Activated T-helper 1 cell treated with anti-CD3 and anti-CD28 coated beads, Interleukin-2, amount 50 U/mL, for 16 hours (primary cell): ENCODE measurements at places on chromosomes 13 and 19.

- no peak for DNase-seq
Observed at GRCh38 chr13:26348966-26349365, 95.0 kb downstream of the CDK8 start.

GRCh38 chr19:30061223-30062064 lies 119.4 kb downstream of the URI1 start:
- DNase-seq: no peak

- DNase-seq: no peak
Observed at GRCh38 chr19:40273469-40274360, 11.4 kb downstream of the AKT2 start.

- no peak for DNase-seq
Observed at GRCh38 chr13:40597735-40598365, 68.6 kb downstream of the FOXO1 start.
